ENCODE measurements at places on chromosomes 13 and 19.
A peak's percentile ranks its signal among the peaks of the same experiment; 100 is the strongest.

GRCh38 chr19:39303373-39304184 lies 7.4 kb downstream of the IFNL1 start:
- DNase-seq: no peak

- DNase-seq: no peak
Observed at GRCh38 chr13:26968431-26969341, 202.9 kb downstream of the USP12 start.

GRCh38 chr19:56765137-56765536 lies 75.4 kb downstream of the PEG3 start:
- no peak for DNase-seq

- no peak for DNase-seq
Observed at GRCh38 chr19:33785795-33786194, 10.9 kb upstream of the KCTD15 start.

DNA sequence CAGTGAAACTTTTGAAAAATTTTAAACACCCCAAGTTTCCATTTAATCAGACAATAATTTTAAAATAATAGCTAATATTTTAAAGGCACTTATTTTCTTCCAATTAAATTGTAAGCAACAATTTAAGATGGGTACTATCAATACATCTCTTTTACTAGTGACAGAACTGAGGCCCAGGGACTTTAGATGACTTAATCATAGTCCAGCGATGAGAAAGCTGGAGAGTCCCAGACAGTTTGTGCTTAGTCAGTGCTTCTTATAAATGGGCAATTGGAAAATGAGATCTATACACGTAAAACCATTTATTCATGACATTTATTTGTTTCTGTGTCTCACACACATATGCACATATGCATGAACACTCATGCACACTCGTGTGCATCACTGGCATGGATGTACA lies 2063.5 kb downstream of the PCDH9 start:
- no peak for DNase-seq

- no peak for DNase-seq
Observed at GRCh38 chr19:39542206-39542605, 2.2 kb upstream of the EID2 start.

DNA sequence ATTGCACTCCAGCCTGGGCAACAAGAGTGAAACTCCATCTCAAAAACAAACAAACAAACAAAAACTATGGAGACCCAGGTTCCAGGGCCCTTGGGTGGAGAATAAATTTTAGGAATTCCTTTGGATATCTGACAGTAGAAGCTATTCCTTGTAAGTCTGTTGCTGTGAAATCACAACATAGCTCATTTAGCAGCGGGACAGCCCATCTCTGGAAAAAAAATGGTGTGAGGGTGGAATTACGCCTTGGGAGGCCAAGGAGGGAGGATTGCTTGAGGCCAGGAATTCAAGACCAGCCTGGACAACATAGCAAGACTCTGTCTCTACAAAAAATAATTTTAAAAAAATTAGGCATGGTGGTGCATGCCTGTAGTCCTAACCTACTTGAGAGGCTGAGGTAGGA lies 15.7 kb downstream of the HMGB1 start:
- DNase-seq: no peak

GRCh38 chr19:38362076-38362945 lies 12.1 kb upstream of the PSMD8 start:
- peak; percentile 37 for DNase-seq

DNA sequence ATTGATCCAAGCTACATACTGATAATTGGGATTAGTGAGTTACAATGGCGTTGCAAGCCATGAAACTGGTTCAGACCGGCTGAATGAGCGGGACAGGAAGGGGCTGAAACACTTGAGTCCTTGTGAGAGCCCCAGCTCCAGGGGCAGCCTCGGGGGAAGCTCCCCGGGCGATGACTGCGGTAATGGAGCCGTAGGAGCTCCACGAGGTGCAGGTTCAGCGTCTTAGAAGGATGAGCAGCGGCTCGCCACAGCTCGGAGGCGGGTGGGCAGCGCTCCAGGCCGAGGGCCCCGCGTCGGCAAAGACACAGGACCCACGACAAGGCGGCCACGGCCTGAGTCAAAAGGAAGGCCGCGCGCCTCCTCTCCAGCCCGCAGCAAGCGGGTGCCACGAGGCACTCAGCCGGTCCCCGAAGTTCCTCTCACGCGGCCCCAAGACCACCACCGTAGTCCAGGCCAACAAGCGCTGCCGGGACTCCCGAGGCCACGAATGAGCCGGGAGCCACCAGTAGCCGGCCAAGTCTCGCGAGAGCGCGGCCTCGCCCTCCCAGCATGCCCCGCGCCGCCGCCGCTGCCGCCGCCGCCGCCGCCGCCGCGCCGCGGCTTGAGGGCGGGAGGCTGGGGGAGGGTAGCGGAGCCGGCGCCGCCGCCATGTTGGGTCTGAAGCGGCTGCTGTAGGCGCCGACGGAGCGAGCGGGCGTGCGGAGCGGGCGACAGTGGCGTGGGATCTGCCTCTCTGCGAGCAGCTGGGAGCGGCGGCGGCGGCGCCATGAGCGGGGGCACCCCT lies at the start of gene LSM14A:
LSM14A (plus strand) TSS at position 628 of the 784 bp plus-strand sequence; CDS start at position 767, 139 bp downstream.
- DNase-seq: peak; percentile 89

- DNase-seq: no peak
Observed at GRCh38 chr13:109357751-109358471, 428.5 kb downstream of the IRS2 start.

- DNase-seq: no peak
Observed at GRCh38 chr19:35276706-35277281, 5.5 kb upstream of the HAMP start.

All from activated CD4-positive, alpha-beta T cell treated with anti-CD3 and anti-CD28 coated beads for 1 hour (primary cell).